AG09309 (cell line): ENCODE measurements at places on chromosomes 16 and 17.

- no peak for DNase-seq
Observed at GRCh38 chr17:39735882-39736281, 1.9 kb upstream of the GRB7 start.

DNA sequence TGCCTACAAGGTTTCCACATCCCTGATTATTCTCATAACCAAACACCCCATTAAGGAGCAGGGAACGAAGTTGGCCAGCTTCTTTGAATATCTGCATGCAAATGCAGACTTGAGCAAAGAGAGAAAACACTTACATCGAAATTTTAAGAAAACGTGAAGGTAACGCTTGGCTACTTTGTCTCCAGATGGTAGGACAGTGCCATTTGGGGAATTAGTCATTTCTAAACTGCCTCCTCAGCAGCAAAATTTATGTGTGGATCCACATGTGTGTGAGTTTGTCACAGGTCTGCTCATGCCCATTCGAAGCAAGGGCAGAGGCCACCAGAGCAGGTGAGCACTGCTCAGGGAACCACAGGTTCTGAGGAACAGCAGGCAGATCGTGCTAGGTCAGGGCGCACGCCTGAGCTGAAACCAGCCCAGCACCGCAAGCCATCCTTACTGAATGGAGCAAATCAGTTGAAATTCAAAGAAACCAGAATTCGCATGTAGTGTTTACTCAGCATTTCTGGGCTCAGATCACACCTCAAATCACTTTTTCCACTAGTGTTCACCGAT lies 80.1 kb downstream of the SOCS1 start:
- DNase-seq, result no peak

DNA sequence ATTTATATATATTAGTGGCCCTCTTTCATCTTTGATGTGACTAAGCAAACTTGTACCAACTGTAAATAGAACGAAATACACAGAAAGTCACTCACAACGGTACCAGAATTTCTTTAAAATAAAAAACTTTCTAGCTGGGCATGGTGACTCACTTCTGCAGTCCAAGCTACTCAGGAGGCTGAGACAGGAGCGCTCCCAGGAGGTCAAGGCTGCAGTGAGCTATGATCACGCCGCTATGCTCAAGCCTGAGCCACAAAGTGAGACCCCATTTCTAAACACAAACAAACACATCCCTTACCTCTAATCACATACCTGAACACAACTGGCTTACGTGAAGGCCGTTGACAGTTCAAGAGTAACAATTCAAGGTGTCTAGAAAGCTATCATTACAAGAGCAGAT lies 29.7 kb downstream of the STAT5B start:
- no peak for DNase-seq

DNA sequence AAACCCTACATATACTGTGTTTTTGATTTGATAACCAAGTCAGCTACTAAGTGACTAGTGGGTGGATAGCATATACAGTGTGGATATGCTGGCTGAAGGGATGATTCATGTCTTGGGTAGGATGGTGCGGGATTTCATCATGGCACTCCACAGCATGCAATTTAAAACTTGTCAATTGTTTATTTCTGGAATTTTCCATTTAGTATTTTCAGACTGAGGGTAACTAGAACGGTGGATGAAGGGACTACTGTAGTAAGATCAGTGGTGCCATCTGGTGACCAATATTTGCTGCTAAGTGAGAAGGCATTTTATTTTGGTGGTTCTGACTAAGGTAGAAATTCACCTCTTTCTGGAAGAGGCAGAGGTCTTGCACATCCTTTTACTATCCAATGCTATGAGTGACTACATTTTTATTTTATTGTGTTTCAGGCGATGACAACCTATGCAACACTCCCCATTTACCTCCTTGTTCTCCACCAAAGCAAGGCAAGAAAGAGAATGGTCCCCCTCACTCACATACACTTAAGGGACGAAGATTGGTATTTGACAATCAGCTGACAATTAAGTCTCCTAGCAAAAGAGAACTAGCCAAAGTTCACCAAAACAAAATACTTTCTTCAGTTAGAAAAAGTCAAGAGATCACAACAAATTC lies 3.1 kb downstream of the CDC6 start:
- DNase-seq, result peak; percentile 95

DNA sequence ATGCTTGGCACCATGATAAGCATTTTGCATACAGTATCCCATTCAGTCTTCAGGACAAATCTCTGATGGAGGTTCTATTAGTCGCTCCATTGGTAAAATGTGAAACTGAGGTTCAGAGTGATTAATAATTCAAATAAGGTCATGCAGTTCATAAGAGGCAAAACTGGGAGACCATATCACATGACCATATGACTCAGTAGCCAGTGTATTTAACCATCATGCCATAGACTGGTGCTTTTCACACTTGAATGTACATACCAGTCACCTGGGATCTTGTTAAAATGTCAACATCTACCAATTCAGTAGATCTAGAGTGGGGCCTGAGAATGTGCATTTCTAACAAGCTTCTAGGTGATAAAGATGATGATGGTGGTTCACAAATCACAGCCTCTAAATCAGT lies 4.3 kb downstream of the ACSM3 start:
- no peak for DNase-seq

- no peak for DNase-seq
Observed at GRCh38 chr17:5045496-5045895, 10.3 kb upstream of the SLC52A1 start.

GRCh38 chr16:56357241-56357764 lies 68.0 kb downstream of the AMFR start:
- no peak for DNase-seq

DNA sequence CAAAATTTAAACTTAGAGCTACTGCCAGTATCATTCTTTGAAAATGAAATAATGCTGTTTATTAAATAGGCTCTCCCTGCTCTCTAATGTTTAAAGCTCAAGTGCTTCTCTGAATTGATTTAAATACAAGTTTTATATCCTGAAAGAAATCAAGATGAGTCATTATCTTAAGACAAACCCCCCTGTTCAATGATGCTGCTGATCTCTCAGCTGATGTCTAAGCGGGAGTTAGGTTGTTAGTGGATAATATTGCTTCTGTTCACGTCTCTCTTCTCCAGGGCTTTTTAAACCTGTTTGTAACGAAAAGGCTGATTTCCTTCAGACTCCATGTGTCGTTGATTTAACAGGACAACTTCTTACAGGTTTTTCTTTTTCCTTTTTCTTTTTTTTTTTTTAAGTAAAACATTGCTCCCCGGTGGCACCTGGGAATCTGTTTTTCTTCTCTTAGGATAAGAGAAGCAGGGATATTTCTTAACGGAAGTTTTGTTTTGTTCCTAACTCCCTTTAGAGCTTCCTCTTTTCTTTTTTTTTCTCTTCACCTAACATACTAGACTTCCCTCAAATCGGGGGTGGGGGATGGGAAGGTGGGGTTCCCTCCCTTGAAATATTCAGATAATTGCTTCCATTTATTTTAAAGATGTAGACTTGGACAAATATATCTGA lies 807 bp upstream of the LYRM9 start:
- DNase-seq, result no peak

- no peak for DNase-seq
Observed at GRCh38 chr17:51147650-51148049, 5.7 kb upstream of the NME1 start.

GRCh38 chr16:6932871-6933385 lies 399.7 kb upstream of the RBFOX1 start:
- no peak for DNase-seq

- DNase-seq, result no peak
Observed at GRCh38 chr17:14903854-14904253, 361.3 kb downstream of the PMP22 start.

DNA sequence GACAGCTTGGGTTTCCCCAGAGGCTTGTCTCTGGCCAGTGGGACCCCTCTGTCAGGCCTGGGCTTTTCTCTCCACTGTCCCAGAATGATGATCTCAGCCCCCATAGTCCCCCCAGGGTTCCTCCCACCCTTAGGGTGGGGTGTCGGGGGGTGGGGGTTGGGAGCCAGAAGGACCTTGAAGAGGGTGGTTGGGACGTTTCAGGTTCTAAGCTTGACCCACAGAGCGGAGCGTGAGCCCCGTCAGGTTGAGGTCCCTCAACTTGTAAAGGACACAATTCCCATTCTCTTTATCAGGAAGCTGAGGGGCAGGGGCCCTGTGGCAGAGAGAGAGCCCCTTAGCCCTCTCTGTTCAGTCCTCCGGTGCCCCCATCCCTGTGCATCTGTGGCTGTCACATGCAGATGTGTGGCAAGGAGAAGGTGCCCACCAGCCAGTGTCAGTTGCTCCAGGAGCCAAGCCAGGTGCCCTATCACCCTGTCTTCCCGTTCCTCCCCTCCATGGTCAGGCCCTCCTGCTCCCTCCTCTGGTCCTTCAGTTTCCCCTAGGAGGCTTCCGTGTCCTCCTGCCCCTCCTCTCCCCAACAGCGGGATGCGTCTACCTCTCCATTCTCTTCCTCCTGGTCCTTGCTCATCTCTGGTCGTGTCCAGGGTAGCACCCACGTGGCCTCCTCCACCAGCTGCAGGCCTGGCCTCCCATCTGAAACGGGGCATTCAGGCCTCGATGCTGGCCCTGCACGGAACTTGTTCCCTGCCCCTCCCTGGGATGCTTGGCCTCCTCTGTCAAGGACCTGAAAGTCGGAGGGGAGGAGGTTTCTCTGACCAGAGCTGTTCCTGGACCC lies 1.5 kb upstream of the NTN3 start:
- DNase-seq, result no peak

GRCh38 chr16:88979353-88980015 lies 2.5 kb upstream of the CBFA2T3 start:
- DNase-seq, result no peak

GRCh38 chr16:11377154-11377553 lies 31.9 kb downstream of the RMI2 start:
- DNase-seq, result no peak

- DNase-seq, result no peak
Observed at GRCh38 chr17:31452561-31453110, 61.2 kb downstream of the RAB11FIP4 start.

- no peak for DNase-seq
Observed at GRCh38 chr16:2471016-2471652, at the start of gene NTN3. Gene NTN3 (plus strand): TSS chr16:2471297. CDS start chr16:2471702, 405 bp downstream.

DNA sequence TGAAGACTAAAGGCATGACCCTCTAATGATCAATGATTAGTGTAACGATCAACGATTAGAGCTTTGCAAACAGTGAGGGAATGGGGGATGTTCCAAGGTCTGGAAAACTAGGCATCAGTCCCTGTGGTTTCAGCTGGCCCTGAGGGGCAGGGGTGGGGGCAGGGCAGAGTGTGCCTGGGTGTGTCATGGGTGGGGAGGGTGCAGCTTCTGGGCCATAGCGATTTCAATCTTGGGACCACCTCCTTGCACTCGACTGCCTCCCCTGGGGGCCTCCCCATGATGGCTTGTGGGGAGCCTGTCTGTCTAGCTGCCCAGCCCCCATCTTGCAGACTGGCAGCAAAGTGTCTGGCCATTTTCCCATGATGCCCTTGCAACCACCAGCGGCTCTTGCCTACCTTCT lies 8.4 kb downstream of the TAC4 start:
- no peak for DNase-seq

GRCh38 chr17:35011671-35012216 lies 31.4 kb downstream of the LIG3 start:
- DNase-seq, result no peak

- no peak for DNase-seq
Observed at GRCh38 chr17:50080827-50081226, 14.3 kb upstream of the PDK2 start.
